ENCODE measurements at places on chromosomes 1 and 21.

DNA sequence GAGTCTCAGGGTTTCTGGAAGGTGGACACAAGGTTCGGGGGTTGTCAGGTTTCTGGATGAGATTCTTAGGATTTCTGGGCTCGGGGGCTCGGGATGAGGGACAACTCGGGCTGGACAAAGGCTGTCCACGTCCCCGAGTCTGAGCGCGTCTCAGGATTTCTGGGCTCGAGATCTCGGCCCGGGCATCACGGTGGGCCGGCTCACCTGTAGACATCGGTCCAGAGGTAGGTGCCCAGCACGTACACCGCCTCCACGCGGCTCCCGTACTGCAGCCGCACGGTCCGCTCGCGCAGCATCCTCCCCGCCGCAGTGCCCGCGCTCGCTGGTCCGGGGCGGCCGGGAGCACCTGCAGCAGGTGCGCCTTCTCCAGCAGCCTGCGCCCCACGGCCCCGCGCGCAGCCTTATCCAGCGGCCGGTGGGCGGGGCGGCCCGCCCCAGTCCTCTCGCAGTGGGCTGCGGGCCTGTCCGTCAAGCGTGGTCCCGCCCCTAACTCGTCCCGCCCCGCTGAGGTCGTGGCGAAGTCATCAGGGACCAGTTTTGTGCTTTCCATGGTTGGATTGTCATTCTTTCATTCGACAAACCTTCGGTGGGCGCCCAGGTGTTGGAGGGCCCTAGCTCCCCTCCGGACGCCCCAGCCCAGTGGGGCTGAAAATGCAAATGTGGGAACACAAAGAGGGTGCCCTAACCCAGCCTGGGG is at the start of gene PADI2:
PADI2 (minus strand) TSS at position 376 of the 697 bp plus-strand sequence; CDS start at position 296, 80 bp downstream.
- no peak for DNase-seq

- no peak for DNase-seq
These were observed 14.8 kb downstream of the IBA57 start for GRCh38 chr1:228180271-228180958.

DNA sequence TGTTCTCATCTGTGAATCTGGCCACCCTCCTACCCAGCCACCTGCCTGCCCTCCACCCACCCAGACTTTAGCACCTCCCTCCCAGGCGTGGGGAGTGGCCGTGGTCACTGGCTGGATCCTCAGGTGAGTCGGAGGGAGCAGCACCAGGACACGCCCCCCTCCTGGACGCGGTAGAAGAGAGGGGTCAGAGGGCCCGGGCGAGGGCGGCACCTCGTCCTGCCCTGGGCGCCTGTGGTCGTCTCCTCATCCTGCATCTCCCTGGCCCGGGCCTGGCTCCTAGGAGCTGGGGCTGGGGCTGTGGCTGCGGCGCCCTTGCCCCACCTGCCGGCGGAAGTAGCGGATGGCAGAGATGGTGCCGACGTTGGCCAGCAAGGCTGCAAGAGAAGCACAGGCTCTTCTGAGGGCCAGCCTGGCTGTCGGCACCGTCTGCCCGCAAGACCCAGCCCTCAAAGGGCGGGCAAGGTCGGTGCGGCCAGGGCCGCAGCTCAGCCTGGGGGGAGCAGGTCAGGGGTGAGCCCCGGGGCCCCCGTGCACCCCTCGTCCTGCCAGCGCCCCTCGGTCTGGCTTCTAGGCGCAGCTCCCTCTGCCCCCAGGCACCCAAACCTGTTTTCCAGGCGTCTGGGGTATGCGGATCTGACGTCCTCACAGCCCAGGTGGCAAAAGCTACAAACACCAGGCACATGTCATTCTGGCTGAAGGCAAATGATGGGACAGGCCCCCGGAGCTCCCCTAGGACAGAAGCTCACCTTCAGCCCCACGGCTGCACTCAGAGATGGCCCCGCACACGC is 5.8 kb downstream of the PERM1 start:
- DNase-seq: peak; percentile 72

- no peak for DNase-seq
These were observed 7.8 kb downstream of the PTTG1IP start for GRCh38 chr21:44865561-44866280.

- no peak for DNase-seq
These were observed 327.0 kb upstream of the DUSP10 start for GRCh38 chr1:222068937-222069336.

DNA sequence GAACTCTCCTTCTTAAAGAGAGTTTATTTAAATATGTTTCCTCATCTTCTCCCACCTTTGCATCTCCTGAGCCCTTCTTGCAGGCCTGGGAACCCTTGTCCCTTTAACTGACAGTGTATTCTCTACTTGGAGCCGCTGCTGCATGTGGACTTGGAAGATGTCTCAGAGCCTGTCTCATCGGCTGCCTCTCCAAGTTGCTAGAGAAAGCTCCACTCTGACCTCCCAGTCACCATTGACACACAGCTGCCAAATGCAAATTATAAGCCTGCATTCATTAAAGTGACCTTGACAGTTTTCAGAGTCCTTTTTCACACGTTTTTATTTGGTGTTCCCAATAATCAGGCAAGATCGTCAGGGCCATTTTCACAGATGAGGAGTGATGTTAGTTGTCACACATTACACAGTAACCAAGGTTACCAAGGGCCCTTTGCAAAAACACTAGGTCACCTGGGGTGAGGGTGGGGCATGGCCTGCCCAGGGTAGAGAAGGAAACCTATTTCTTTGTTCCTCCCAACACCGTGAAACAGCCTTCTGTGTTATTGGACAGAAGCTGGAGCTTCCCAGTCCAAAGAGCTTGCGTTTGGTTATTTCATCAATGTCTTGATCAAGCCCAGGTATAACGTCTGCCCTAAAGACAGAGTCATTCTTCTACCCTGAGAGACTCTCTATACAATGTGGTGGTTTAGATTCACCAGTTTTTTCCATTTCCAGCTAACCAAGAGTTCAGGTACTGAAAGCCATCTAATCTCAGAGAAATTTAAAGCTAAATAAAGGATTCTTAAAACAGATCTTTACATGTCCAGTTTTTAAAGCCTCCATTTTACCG is 164.1 kb downstream of the GALNT2 start:
- no peak for DNase-seq

- no peak for DNase-seq
These were observed 65.3 kb upstream of the PPP2R5A start for GRCh38 chr1:212219679-212220463.

- peak; percentile 21 for DNase-seq
These were observed 37.2 kb downstream of the ALG14 start for GRCh38 chr1:95035536-95035935.

DNA sequence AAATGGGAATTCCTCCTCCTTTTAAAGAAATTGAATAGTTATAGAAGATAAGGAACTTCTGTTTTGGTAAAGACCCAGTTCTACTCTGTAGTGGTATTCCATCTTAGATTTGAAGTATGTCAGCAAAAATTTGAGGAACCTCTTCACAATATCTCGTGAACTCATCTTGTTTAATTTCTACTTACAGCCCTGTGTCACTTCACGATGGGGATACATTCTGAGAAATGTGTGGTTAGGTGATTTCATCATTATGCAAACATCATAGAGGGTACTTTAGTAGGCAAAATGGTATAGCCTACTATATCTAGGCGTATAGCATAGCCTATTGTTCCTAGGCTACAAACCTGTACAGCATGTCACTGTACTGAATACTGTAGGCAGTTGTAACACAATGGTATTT is 36.0 kb downstream of the ALG6 start:
- DNase-seq: no peak

- DNase-seq: no peak
These were observed 47.3 kb downstream of the RAP1GAP start for GRCh38 chr1:21621761-21622436.

DNA sequence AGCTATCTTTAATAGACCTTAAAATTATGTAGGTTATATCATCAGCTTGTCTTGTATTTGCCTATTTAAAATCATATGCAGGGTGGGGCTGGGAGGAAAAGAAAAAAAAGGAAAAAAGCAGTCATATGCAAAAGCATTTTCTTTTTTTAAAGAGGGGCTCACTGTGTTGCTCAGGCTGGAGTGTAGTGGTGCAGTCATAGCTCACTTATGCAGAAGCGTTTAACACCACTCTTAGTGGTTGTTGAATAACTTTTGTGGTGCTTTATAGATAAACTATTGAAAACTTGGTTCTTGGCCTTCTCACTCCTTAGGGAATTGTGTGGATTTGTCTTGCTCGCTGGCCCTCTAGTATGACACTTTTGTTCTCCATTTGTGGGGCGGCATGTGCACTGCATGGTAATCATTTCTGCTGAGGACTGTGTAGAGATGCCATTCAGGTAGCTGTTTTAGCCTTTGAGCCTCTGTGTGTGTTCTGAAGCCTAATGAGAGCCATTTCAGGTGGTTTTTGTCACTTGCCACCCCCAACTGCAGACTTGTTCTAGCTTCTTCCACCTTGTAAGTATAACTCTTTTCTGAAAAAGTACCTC is 77.8 kb downstream of the KIF1B start:
- DNase-seq: no peak

DNA sequence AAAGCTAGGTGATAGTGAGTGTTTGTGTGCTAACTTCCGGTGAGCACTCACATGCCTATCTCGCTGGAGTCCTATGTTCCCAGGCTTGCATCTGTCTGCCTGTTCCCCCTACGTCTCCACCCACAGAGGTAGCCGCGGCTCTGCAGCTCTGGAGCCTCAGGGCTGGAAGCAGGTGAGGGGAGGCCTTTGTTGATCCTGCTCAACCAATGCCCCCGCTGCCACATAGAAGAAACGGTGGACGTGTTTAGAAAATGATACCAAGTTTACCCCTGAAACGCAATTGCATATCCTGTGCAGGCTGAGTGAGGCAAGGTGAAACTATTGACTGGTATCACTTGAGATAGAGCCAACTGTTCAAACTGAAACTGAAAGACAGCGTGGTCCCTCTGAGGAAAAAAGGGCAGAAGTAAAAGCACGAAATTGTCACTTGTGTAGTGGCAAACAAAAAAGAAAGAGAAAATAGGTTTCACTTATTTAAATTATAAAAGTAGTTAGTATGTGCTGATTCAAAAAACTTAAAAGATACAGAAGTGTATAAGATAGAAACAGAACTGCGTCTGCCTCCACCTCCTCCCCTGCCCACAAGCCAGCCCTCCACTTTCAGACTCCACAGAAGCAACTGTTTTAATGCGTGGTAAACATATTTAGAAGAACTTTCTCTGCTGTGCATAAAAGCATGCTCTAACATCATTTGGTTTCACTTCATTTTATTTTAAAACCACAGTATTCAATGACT is 38.6 kb upstream of the ETS2 start:
- DNase-seq: no peak

- DNase-seq: no peak
These were observed 9.8 kb downstream of the PPFIA4 start for GRCh38 chr1:203036135-203036534.

DNA sequence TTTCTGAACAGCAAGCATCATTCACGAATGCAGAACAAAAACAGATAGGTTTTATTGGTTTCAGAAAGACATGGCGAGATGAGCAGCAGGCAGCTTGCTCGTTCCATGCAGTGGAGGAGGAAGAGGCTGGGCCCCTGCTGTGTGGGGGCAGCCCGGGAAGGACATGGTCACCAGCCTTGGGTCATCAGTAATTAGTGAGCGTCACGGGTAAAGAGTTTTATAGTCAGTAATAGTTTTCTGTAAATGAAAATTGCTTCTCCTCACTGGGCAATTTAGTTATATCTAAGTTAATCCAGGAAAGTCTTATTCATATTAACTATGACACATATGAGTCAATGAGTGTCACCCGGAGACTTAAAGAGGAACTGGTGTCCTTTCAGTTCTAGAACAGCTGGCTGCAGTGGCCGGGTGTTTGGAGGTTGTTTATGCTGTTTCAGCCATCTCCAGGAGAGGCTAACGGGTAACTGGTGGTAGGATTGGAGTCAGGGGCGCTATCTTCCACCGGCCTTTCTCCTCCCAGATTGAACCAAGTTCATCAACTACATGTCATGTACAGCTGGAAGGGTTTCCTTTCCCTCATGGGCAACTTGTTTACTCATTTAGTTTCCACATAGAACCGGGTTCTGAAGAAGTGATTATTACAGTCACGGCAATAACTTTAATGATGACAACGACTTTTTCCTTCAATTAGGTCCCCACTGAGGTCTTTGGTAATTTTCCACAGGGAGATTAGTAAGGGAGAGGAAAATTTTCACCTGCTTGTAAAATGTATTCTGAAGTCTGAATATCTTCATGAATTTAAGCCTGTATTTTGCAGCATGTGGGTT is 34.6 kb upstream of the SLC45A1 start:
- no peak for DNase-seq

DNA sequence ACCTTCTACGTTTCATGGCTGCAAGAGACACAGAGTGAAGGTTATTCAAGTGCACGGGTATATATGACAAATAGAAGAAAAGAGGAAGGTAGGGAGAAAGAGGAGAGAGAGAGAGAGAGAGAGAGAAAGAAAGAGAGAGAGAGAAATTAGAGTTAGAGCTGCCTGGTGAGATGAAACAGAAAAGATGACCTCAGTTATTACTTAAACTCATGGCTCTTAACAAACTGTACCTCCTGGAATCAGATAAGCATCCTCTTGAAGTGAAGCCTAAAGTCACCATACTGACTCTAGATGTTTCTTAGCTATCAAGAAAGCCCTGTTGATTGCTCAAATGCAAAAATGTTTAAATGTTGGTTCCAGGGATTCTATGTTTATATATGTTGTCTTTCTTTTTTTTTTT is 597.7 kb upstream of the ZP4 start:
- DNase-seq: no peak

- DNase-seq: no peak
These were observed 144.3 kb downstream of the ZSCAN20 start for GRCh38 chr1:33616780-33617179.

DNA sequence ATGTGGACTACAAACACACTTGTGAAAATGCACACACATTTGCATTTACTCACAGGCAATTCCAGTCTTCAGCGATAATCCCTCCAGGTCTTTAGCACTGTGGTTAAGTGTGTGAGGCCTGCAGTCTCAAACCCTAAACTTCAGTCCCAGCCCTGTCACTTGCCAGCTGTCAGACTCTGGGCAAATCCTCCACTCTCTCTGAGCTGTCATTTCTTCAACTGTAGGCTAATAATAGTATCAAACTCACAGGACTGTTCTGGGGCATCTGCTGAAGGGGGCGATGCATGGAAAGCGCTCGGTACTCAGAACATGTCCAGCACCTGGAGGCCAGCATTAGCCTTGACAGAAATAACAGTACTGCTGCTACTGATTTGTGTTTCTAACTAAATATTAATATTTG is 48.2 kb downstream of the NEK2 start:
- DNase-seq: no peak

GRCh38 chr1:173914366-173914871 is 2.7 kb downstream of the SERPINC1 start:
- DNase-seq: peak; percentile 42

DNA sequence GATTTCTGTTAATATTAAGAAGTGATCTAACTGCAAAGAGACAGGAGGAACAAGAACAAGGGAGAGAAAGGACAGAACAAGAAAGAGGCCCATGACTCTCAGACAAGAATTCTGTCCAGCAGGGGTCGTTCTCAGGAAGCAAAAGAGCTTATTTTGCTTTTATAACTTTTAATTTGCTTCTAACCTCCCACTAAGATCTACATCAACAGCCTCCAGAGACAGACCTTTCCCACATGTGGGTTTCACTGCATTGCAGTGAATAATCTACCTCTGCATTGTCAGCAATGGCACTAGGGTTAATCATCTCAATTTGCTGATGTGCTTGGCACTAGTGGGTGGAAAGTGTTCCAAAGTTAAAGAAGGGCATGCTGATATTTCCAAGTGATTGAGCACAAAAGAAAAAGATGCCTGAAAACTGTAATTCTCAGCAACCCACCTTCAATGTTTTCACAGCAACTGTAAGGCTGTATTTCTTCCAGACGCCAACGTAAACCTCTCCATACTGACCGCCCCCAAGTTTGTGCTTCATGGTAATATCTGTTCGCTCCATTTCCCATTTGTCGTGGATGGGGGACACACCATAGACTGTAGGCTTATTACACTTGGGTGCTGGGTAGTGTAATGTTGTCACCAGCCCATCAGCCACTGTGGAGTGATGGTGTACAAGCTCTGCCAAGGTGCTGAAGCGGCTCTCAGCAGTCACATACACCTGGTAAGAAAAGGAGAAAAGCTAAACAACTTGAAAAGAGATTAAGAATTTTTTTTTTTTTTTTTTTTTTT is 39.5 kb downstream of the TOR3A start:
- no peak for DNase-seq
